Esophagus squamous epithelium (tissue), 5 donors: ENCODE measurements at places on chromosomes 6 and 20. TPM values are rescaled to one million over a fixed set of nuclear protein-coding genes. Genes with fewer than 3 reads are reported as not detected.

DNA sequence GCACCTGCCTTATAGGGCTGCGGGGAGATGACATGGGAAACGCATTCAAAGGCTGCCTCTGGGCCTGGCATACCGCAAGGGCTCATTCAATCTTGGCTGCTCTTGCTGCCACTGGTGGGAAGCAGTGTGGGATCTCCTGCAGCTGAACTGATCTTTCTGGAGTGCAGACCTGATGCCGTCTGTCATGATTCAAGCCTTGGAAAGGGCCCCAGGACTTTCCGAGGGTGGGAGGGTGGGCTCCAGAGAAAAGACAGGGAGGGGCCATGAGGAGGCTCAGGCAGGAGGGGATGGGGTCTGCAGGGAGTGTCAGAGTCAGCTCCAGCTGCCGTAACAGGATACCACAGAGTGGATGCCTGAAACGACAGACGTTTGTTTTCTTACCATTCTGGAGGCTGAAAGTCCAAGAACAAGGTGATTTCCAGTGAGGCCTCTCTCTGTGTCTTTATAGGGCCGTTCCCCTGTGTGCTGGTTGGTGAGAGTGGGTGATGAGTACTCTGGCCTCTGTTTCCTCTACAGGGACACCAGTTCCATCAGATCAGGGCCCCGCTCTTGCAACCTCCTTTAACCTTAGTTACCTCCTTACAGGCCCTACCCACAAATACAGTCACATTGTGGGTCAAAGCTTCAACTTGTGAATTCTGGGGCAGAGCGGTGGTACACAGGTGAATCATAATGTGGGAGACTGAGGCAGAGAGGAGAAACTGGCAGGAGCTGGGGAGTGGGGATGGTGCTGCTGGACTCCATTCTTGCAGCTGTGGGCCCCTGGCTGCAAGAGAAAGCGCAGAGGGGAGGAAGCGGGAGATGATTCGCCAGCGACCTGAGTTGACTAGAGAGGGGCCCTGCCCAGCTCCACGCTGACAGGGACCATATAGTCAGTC is 148.4 kb downstream of the SYCP2 start:
- DNase-seq: no peak

GRCh38 chr6:45187836-45188235 is 140.3 kb upstream of the RUNX2 start:
- DNase-seq: no peak

The CEP162 gene
- 2.9 TPM for total RNA-seq

GRCh38 chr6:127775371-127775770 is 125.5 kb downstream of the THEMIS start:
- DNase-seq: no peak

DNA sequence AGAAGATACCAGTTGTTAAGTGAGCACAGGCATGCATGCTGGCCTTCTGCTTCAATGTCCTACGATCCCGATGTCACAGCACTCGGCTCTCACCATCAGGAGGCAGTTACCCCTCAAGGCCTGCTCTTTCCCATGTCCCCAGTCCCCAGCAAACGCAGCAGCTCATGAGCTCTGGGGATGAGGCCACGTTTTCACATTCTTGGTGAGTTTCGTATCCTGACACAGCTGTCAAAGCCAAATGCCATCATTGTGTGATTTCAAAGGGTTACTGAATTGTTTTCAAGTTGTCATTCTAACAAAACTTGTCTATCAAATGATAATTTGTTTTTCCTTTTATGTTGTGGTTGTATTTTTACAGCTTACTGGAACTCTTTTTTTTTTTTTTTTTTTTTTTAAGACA is 226.9 kb upstream of the KCNG1 start:
- no peak for DNase-seq

GRCh38 chr20:62439218-62439617 is 11.9 kb upstream of the RBBP8NL start:
- DNase-seq: no peak

DNA sequence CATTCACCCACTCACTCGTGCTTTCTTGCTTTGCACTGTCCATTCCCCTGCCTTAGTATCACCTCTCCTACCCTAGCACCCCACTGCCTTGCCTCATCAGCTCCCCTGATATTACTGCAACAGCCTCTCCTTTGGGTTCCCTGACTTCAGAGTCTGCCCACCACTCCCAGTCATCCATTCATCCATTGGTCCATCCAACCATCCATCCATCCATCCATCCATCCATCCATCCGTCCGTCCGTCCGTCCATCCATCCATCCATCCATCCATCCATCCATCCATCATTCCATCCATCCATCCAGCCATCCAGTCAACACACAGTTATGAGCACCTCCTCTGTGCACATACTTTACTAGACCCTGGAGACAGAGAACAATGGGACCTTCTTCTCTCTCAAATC is 22.9 kb upstream of the FAM83D start:
- DNase-seq: no peak

DNA sequence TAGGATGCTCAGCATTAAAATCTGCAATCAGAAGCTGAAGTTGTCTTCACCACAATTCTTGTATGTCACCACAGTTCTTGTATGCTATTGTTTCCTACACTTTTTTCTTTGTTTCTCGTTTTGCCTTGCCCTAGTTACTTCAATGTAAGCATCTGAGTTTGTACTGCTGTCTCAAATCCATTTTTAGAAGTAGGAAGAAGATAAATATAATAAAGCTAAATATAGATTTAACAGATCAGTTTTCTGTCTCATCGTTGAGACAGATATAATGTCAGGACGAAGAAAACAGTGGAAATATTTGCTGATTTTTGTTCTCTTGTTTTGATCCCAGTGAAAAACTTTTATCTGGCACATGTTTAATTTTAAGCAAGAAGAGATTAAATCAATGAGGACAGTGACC is 318.0 kb downstream of the QKI start:
- no peak for DNase-seq

GRCh38 chr20:7347409-7347808 is 579.9 kb downstream of the BMP2 start:
- DNase-seq: no peak

GRCh38 chr6:137403855-137404254 is 90.3 kb downstream of the OLIG3 start:
- DNase-seq: no peak

The SGK2 gene
- total RNA-seq: not detected

The CDKAL1 gene
- 10.1 TPM for total RNA-seq

The EEF1A2 gene
- 1.9 TPM for total RNA-seq

GRCh38 chr20:45154183-45154582 is 20.5 kb upstream of the PI3 start:
- DNase-seq: no peak

The TMC2 gene
- not detected for total RNA-seq

DNA sequence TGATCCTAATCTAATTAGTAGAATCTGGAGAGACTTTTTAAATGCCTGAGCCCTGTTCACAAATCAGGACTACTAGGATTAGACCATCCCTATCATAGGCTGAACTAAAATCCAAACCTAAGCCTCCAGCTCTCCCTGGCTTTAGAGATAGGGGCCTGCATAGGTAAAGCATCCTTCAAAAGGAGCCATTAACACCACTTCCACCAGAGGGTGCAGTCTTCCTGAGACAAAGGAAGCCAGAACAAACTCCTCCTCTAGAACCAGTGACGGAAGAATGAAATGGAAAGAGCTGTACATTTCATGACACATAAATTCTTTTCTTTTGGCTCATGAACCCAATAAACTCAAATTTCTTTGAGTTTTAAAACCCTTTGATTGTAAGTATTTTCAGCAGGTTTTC is 291.2 kb upstream of the ADGRB3 start:
- no peak for DNase-seq

DNA sequence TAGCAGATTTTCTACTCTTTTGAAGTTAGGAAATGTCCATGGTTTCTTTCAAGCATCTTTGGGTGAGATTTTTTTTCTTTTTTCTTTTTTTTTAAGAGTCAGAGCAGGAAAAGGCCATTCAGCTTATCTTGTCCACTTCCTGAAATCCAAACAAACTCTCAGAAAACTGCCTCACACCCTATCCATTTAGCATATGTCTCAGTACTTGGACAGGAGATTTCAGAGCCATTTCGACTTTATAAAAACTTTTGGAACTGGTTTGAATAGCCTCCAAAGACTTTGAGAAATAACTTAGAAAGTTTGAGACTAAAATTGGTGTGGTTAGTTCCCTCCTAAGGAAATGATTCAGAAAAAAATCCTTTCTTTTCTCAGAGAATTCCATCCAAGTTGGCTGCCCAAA is 125.1 kb downstream of the MYLK4 start:
- no peak for DNase-seq

GRCh38 chr6:11320914-11321597 is 88.6 kb upstream of the NEDD9 start:
- DNase-seq: no peak

DNA sequence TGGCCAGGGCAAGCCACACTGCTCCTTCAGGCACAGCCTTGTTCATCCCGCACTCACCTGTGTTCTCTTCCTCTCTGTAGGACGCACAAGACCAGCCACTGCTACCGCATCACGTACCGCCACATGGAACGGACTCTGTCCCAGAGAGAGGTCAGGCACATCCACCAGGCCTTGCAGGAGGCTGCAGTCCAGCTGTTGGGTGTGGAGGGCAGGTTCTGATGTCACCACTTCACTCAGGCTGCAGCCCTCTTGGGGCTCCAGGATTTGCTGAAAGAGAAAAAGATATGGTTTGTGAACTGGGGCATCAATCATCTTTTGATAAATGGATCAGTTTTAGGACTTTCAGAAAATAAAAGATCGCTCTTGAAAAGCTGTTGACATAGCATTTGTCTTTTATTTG is 235.5 kb downstream of the NRN1 start:
- DNase-seq: no peak

The YWHAB gene
- total RNA-seq: 130 TPM

DNA sequence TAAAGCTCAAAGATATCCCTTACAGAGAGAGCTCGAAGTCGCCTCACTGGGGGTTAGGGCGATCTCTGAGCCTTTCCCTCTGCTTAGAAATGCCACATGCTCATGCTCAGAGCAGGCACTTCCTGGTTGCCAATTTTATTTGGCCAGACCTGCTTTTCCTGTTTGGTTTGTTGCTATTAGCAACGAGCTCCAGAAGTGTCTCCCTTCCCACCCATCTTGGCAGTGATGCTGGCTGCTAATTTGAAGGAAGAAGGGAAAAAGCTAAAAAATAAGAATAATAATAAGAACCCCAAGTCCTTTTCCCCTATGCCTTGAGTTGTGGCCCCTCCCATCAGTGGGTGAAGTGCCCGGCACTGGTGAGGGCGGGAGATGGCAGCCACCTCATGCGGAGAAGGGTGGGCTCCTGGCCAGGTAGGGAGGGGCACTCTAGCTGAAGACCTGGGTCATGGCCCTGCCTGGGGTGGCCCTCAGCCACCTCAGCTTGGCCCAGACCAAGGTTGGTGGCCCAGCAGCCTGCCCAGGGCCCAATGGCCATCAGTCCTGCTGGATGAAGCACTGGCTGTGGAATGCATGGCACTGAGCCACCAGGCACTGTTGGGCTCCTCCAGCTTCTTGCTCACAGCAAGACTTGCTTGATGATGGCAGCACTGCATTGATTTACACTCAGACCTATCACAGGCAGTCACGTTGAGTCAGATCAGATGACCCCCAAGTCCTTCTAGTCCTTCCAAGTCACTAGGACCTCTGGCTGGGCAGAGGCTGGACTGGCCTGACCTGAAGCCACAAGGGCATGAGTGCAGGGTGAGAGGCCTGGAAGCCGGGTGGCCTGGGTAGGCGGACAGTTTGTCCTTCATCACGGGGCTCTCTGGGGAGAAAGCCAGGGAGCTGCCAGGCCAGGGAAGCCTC is 79.0 kb downstream of the SYNJ2 start:
- DNase-seq: peak; percentile 13

DNA sequence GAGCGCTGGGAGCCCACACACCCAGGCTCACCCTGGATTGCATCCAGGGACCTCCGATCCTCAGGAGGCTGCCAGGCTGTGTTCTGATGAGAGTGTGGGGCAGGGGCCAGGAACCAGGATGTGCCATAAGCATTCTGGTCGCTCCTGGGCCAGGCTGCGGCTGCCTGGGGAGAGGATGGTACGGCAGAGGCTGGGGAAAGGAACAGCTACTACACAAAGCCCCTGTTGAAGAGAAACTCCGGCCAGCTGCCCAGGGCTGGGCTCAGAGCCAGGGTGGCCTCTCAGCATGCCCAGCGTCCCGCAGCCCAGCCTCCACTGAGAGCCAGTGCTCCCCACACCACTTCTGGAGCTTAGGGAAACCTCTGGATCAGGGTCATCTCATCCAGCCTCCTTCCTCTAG is 21.7 kb upstream of the OCSTAMP start:
- DNase-seq: no peak

The ALDH5A1 gene
- 4.5 TPM for total RNA-seq

The ALDH8A1 gene
- total RNA-seq: 0.76 TPM

- no peak for DNase-seq
Observed at GRCh38 chr6:107699697-107700325, 124.3 kb downstream of the SCML4 start.

DNA sequence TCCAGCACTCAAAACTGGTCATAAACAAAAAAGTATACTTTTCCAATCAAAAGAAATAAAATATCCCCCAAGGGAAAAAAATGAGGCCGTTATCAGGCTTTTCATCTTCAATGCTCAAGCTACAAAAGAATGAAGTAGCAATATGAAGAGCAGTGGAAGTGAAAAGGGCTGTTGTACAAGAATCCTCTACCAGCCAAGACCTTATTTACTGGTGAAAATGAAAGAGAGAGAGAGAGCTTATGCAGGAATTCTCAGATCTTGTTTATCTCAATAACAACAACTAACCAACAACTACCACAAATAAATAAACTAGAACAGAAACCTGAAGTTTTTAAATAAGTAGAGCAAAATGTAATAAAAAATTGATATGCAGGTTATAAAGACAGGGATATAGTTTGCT is 400.6 kb downstream of the HDGFL1 start:
- no peak for DNase-seq

- no peak for DNase-seq
Observed at GRCh38 chr6:90466154-90466940, 120.5 kb downstream of the MAP3K7 start.

GRCh38 chr6:36422714-36423100 is 19.9 kb downstream of the PXT1 start:
- DNase-seq: no peak

DNA sequence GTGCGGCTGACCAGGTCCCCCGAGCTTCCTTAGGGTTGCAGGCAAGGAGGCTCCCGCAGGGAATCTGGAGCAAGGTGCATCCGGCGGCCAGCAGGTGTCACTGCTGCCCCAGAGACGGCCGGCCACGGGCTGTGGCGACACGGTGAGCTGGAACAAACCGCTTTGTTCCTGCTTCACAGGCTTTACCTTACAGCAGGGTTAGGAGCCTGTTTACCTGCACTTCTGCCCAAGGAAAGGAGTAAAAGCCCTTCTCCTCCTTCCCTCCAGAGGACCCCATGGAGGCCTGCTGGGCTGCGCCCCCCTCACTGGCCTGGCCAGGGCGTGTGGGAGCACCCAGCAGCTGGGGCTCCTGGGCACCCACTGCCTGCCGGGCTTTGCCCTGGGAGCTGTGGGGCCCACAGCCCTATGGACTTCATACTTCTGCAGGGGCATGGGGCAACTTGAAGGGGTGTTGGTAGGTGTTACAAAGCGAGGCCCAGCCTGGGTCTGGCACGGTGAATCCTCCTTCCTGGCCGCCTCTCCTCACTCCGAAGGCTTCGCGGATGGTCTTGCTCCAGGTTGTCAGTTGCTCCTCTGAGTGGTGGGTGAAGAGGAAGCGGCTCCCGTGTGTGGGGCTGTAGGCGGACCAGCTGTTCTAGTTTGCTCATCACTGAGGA is 88.4 kb downstream of the CDC5L start:
- no peak for DNase-seq

GRCh38 chr6:63816401-63816981 is 180.9 kb downstream of the PHF3 start:
- DNase-seq: no peak
